ENCODE measurements at places on chromosomes 4 and X.
A peak's percentile ranks its signal among the peaks of the same experiment; 100 is the strongest.

- no peak for DNase-seq
Observed at GRCh38 chr4:148287111-148287510, 155.1 kb downstream of the NR3C2 start.

DNA sequence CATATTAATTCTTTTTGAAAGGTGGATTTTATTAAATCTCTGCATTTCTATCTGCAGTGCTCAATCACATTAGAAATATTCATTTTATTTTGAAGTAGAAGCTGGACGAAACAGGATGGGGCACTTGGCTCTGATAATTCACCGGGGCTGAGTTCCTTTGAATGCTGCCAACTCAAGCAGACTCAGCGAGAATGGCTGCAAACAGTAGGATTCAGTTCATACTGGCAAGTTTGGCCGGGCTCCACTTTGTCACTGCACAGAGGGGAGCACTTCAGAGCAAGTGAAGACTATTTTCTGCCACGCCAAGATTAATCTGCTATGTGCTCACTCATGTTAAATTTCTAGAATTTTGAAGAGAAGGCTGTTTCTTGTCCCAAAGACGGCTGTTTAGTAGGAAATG, 30.7 kb upstream of the KLHL8 start:
- DNase-seq, result no peak

- DNase-seq, result no peak
Observed at GRCh38 chr4:119615068-119615719, 13.4 kb downstream of the PDE5A start.

DNA sequence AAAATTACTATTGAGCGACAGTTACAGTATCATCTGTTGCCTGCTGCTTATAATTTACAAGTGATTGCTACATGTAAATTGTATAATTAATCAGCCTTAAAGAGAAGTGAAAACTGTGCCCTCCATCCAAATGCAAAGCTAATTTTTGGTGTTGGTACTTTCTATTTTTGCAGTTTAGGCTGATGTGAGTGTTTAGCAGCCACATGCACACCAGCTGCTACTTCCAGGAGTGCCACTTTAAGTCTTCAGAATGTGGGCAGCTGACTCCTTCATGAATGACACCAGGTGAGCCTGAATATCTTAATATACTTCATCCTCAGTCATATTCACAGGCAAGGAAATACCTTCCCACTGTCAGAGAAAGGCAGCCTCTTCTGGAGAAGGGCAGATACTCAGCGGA, 149.8 kb upstream of the RASGEF1B start:
- DNase-seq, result no peak

- no peak for DNase-seq
Observed at GRCh38 chr4:86960557-86960961, 25.7 kb downstream of the AFF1 start.

DNA sequence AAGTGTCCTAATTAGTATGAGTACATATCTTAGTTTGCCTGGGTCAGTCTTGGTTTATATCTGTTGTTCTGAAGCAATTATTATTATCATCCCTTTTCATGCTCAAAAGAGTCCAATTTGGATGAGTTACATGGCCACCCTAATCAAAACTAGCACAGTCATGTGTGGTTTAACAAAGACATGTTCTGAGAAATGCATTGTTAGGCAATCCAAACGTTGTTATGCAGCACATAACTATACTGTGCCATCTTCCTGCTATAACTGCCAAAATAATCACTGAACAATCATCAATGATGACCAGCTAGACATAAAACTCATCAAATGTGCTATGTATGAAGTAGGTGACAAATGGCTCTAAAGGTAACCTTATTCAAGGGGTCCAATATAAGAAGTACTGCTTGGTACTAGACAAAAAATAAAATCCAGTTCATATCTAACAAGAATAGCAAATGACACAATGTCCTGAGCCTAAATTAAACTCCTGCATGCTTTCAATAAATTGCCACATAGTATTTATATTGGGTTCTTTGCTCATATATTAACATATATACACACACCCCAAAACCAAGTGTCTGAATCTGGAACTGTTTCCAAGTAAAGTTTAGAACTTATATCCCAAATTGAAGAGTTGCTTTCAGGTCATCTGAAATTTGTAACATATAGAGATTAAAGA, 41.9 kb downstream of the CNOT6L start:
- no peak for DNase-seq

GRCh38 chr4:71267244-71267643, 71.6 kb upstream of the SLC4A4 start:
- DNase-seq, result no peak

GRCh38 chrX:22116605-22117546, 84.8 kb downstream of the PHEX start:
- DNase-seq, result no peak

- no peak for DNase-seq
Observed at GRCh38 chr4:88138561-88138960, 19.9 kb downstream of the ABCG2 start.

DNA sequence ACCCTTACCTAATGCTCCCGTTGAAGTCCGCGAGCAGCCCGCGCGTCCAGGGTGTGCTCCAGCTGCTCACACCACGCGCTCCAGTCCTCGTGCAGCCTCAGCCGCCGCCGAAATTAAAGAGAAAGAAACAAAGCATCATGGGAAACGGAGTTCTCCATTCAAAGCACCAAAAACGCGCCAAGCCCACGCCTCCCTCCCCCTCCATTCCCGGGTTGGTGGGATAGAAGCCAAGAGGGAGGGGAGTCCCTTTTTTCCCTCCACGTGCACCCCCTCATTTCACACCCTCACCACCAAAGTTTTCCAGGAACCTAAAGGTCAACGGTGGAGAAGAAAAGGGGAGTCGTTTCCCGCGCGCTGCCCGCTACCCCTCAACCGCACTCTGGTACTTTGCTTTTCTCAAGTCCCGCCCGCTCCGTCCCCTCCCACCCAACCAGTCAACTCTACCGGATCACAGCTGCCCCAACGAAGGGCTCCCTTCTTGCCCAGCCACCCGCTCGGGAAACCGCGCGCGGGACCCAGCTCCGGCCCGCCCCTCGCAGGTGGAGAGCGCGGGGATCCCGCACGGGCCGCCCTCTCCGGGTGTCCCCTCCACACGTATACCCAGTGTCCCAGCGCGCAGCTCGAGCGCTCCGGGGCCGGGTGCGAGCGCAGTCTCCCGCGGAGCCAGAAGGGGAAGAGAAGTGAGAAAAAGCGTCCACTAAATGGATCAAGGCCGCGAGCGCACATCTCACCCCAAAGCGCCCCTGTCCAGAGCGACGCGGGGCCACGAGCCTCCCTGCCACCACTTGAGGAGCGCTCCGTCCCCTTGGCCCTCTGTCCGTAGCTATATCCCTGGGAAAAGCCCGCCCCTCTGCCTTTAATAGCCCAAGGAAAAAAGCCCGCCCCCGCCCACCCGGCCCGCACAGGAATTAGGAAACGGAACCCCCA, 65.1 kb upstream of the CCDC160 start:
- peak; percentile 53 for DNase-seq

DNA sequence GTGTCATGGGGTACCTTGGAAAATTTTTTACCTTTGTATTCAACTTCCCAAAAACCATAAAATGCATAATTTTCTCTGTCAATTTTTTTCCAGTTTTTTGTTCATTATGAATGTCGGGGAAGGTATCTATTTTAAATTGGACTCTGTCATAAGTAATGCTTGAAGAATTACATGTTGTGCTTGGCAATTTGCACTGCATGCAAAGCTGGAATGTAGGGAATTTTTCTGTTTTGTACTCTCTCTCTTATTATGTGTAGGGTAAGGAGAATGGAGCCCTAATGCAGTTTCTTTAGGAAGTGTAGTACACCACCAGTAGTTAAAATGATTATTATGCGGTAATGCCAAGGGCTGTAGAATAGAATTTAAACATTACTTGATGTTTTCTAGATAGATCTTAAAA, 137.7 kb upstream of the LIMCH1 start:
- no peak for DNase-seq

DNA sequence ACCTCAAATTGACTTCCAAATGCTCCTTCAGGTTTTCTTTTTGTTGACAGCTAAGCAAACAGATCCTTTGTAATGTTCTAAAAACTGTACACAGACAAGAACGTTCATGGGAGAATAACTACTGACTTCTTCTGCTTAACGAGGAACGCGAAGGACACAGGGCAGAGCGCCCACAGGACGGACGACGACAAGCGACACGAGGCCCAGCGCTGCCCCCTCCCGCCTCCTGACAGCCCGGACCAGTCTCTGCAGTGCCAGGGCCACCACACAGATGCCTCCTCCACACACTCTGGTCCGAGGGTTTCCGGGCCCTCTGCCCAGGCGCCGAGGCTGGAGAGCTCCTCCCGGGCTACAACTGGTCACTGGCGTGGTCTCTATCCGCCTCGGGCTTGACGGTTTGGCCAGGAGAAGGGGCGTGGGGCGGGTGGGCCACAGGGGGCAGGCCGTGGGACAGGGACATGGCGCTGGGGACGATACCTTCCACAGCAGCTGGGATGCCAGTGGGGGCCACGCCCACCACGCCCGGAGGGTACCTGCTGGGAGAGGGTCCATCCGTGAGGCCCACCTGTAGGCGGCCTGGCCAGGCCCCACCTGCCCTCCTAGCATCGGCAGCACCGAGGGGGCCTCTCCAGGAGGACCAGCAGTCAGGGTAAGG, 36.9 kb downstream of the CTBP1 start:
- no peak for DNase-seq

GRCh38 chr4:88965053-88965452, 91.9 kb downstream of the FAM13A start:
- no peak for DNase-seq

DNA sequence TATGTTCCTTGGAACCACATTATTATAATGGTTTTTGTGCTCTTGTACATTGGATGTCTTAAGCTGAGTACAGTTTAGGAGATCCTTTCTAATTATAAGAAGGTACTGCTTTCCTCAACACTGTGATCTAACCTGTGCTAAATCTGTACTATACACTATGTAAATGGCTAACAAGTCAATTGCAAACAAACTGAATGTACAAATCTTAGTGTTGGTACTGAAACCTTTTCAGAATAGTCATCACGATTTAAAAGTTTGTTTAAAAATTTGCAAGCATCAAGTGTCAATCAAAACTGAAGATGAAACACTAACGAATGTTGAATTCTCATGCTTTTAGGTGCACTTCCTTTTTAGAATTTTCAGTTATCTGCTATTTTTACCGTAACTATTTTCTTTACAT, 2090.4 kb upstream of the TENM3 start:
- DNase-seq, result no peak

GRCh38 chr4:21512353-21512752, 436.2 kb downstream of the KCNIP4 start:
- no peak for DNase-seq

DNA sequence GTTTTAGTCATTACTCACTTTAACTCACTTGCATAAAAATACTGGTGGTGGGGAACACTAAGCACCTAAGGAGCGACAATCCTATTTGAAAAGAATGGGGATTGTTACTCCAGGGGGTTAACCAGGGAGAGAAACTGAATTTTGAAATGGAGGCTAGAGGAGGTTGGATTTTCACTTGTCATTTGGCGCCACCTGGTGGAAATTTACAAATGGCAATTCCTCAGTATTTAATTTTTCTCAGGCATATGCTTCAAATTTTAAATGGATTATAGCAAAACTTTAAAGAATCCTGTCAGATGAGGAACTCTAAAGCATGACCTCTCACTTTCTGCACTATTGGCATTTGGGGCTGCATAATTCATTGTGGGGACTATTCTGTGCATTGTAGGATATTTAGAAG, 2.7 kb upstream of the GEMIN8 start:
- DNase-seq, result peak; percentile 13

DNA sequence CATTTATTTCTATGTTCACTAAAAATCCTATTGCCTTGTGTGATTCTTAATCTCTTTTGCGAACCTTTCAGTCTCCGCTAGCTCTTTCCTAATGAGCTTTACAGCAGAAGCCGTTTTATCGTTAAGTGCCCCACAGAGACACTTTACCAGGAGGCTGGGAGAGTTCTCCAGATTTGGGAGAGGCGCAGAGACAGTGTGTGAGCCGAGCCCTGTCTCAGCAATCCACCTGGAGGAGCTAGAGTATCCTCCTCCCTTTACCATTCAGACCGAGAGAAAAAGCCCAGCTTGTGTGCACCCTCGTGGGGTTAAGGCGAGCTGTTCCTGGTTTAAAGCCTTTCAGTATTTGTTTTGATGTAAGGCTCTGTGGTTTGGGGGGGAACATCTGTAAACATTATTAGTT, 54.9 kb upstream of the MTM1 start:
- no peak for DNase-seq

- DNase-seq, result no peak
Observed at GRCh38 chrX:619451-619811, 11.2 kb upstream of the SHOX start.

GRCh38 chr4:107017443-107018343, 18.4 kb downstream of the DKK2 start:
- no peak for DNase-seq

DNA sequence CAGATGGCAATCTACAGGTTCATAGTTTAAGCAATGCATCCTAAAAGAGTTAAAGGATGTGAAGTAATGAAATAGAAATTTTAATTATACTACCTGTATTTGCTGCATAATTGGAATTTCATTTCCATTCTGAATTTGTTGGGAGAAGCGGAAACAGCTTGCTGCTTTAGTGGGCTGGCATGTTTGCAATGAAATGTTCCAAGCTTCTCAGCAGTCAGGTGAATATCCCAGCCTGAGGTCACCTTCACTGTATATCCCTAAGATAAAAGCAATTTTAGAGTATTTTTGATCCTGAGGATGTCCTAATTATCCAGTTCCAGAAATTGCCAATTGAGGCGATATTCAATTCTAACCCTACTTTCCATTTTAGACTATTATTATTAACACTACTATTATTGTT, 136.1 kb upstream of the ARSJ start:
- DNase-seq, result no peak

DNA sequence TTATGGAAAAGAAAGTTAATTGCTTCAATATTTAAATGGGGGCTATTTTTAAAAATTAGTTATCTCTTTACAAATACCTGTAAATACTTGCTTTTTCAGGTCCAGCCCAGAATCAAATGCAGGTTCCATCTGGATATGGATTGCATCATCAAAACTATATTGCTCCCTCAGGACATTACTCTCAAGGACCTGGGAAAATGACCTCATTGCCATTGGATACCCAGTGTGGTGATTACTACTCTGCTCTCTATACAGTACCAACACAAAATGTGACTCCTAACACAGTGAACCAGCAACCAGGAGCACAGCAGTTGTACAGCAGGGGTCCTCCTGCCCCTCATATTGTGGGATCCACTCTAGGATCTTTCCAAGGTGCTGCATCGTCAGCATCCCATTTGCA, 29.2 kb downstream of the SEC24B start:
- DNase-seq, result no peak

- DNase-seq, result no peak
Observed at GRCh38 chr4:117845270-117845669, 189.0 kb upstream of the NDST3 start.

DNA sequence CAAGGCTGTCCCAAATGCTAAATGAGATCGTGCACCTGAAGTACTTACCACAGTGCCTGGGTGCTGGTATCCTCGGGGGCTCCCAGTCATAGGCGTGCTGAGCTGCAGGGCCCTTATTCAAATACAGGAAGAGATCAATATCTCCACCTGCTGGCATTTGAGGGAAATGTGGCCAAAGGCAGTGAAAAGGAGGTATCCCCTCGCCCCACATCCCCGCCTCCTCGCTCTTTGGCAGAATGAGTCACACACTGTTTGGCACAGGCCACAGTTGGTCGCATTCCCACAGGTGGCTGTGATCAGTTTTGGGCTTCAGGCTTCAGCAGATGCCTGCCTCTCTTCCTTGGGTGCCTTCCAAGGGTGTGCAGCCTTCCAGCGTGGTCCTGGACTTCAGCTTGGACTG, 28.4 kb downstream of the ZNF185 start:
- DNase-seq, result peak; percentile 63

Data from stimulated activated CD4-positive, alpha-beta T cell treated with anti-CD3 and anti-CD28 coated beads, Interleukin-1b, Interleukin-23, amount 100 ng/mL, for 48 hours (primary cell).